MCF 10A (cell line): ENCODE measurements at places on chromosomes 1 and 21.

GRCh38 chr1:172476218-172476811, 32.4 kb upstream of the PIGC start:
- DNase-seq: peak; percentile 76

GRCh38 chr21:32309906-32310460, 11.3 kb downstream of the MRAP start:
- no peak for DNase-seq

GRCh38 chr1:232538224-232538942, 91.5 kb downstream of the SIPA1L2 start:
- peak; percentile 93 for DNase-seq

- peak; percentile 17 for DNase-seq
Measured at GRCh38 chr1:150420560-150421265, 56.8 kb downstream of the RPRD2 start.

DNA sequence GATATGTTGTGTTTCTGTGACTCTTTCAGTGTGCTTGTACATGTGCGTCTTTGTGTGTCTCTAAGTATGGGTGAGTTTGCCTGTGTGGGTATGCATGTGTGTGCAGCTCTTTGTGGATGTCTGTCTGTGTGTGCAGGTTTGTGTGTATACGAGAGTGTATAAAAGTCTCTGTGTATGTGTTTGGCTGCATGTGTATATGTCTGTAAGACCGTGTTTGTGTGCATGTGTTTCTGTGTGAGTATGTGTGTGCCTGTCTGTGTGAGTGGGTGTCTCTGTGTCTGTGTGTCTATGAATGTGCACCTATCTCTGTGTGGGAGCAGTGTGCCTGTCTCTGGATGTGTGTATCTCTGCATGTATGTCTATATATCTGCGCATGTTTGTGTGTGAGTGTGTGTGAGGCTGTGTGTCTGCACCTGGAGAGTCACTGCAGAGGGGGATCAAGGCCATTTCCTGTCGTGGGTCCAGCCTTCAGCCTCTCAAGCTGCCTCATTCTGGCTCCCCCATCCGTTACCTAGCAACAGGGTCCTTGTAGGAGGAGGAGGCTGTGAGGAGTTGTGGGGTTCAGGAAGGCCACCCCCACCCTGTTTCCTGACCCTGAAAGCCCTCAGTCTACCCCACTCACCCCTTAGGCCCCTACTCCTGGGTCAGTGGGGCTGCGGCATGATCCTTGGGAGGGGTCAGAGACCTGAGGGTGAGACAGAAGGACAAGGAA, 10.4 kb downstream of the FGR start:
- no peak for DNase-seq

DNA sequence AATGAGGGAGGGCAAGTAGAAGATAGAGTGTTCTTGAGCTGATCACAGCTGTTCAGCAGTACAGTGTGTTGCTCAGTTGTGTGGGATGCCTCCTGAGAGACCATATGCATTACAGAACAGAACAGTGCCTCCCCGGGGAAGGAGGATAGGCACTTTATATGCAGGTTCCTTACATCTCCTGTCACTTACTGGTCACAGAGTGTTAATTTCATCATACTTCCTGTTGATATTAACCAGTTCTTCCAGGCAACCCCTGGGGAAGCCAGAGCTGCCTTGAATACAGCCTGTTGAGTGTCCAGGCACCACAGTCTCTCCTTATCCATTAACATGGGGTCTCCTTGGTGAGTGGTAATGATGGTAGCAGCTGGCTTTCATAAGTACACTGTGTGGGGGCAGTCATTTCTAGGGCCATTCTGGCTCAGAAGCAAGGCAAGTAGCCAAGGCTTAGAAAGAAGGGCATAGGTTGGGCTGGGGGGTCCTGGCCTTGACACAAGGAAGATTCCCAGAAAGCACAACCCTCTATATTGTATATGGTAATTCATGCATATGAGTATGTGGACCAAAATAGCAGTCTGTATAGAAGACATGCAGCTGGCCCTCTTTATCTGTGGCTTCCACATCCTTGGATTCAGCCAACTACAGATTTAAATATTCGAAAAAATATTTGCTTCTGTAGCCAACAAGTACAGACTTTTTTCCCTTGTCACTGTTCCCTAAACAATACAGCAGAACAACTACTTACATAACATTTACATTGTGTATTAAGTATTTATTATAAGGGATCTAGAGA, 142.4 kb downstream of the ZP4 start:
- no peak for DNase-seq

DNA sequence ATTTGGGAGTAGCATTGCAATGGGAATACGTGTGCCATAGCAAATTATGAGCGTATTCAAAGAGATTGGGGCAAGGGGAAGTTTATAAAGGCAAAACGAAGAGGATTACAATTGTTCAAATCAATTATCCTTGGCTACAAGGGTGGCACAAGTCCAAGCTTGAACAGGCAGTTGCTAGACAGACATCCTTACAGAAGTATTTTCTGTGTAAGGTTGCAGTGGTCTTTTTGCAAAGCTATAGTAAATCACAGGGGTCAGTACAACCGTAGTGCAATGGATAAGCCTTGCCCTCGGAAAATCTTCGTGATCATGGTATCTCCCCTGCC, 37.4 kb upstream of the HAO2 start:
- DNase-seq: no peak

DNA sequence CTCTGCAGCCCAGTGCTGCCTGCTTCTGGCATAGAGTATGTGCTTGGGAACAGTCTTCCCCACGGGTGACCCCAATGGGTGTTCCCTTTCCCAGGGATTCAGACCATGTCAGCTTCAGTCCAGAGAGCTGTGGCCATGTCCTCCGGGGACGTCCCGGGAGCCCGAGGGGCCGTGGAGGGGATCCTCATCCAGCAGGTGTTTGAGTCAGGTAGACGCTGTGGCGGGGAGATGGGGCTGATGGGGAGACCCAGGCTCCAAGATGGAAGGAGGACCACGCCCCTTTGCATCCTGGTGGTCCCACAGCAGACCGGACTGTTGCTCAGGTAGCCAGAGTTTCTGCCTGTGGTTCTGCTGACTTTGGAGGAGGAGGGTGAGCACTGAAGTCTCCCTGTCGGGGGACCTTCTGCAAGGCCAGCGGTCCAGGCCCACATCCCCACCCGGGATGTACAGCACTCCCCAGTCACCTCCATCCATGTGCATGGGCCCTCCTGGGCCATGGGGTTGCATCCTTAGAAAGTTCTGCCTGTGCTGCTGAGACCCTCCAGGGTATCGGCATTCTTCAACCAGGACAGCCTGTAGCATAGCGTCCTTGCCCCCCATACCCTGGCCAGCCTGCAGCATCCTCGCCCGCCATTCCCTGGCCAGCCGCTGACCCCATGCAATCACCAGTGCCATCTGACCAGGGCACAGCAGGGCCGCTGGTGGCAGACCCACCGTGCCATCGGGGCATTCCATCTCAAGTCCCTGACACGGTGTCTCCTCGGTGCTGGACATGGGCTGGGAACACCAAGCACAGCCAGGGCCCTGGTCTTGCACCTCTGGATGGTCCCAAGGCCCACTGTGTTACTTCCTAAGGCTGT, 2.8 kb downstream of the AIRE start:
- DNase-seq: no peak

DNA sequence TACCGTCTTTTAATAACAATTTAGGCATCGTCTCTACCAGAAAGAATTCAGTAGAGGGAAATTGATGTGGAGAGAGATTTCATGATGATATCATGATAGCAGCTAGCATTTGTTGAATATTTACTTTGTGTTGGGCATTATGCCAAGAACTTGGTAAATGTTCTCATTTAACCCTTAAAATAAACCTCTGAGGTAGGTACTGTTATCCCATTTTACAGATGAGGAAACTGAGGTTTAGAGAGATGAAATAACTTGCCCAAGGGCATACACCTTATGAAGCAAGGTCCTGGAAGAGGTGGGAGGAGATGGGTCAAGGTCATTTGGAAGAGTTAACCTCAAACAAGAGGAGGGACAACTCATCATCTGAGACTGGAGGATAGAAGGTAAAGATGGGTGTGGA, 34.8 kb downstream of the TSNAX start:
- DNase-seq: no peak

DNA sequence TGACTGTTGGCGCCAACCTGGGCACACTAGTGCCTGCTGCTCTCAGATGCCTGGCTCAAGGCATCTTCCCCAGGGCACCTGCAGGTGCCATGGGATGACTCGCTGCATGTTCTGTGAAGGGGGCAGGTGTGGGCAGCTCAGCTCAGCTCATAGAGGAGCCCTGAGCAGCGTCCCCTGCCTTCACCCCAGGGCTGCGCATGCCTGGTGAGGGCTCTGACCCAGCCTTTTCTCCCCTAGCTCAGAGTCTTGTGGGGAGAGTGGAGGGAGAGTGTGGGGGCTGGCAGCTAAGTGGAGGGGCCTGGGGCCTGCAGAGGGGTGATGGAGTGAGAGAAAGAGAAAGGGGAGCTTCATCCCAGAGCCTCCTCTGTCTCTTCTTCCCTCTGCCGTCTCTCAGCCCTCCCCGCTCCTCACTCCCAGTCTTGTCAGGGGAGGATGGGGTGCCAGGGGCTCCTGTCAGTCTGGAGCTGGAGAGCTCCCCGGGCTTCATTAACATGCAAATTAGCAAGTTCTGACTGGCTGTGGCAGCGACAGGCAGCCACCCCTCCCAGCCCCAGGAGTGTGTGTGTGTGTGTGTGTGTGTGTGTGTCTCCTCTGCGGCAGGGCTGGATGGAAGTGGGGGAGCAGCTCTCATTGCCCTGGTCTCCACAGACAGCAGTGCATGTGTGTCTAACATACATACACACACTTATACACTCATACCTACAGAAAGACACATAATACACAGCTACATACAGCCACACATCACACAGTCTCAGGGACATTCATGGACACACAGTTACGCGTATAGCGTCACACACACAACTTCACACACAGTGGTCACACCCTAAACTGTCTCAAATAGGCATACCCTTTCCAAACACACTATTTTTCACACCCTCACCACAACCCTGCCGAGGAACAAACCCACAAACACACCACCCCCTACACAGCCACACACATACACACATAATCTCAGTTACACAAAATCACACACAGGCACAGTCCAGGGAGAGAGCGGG, 34.0 kb downstream of the FOXO6 start:
- DNase-seq: no peak

GRCh38 chr1:205451202-205451601, 4.6 kb downstream of the BLACAT1 start:
- no peak for DNase-seq

GRCh38 chr1:235648407-235648907, 1.1 kb downstream of the GNG4 start:
- DNase-seq: no peak

DNA sequence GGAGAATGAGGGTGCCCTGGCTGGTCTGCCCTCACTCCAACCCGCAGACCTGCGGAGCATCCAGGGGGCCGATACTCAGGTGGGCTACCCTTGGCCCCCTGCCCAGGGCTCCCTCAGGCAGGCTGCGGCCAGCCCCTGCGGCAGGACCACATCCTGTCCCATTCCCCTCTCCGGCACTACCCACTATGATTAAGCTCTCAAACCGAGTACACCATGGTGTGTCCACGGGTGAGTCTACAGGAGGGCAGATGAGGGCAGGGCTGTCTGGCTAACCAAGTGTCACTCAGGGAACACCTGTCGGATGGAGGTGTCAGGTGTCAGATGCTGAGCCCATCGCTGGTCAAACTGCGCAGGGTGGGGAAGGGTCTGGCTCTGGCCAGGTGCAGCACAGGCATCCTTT, 47.2 kb downstream of the SLC66A1 start:
- DNase-seq: no peak

GRCh38 chr1:179973198-179974110, 18.8 kb downstream of the CEP350 start:
- no peak for DNase-seq

GRCh38 chr1:21885236-21886037, 51.7 kb downstream of the HSPG2 start:
- no peak for DNase-seq

GRCh38 chr1:27455139-27455811, 34.7 kb downstream of the WASF2 start:
- no peak for DNase-seq

GRCh38 chr1:194723067-194723466, 1536.7 kb upstream of the B3GALT2 start:
- peak; percentile 44 for DNase-seq

- DNase-seq: no peak
Measured at GRCh38 chr21:44896561-44897286, 23.2 kb upstream of the PTTG1IP start.

DNA sequence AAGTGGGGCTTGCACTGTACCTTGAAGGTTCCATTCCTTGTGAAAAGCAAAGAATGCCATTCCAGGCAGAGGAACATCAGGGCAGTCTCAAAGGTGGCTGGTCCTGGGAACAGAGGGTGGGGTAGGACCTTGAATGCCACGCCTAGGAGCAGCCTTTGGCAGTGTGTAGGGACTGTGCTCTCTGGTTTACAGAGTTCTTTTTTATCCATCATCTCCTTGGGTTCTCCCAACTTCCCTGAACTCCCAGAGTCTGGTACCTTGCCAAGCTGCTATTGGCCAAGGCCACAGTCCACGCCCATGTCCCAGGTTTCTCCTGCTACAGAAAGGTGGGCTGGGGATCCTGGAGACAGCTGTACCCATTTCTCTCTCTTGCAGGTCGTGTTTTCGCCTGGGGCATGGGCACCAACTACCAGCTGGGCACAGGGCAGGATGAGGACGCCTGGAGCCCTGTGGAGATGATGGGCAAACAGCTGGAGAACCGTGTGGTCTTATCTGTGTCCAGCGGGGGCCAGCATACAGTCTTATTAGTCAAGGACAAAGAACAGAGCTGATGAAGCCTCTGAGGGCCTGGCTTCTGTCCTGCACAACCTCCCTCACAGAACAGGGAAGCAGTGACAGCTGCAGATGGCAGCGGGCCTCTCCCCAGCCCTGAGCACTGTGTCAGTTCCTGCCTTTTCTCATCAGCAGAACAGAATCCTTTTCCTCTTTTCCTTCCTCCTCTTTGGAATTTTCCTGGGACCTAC, 15.3 kb upstream of the TRNAU1AP start:
- DNase-seq: no peak

DNA sequence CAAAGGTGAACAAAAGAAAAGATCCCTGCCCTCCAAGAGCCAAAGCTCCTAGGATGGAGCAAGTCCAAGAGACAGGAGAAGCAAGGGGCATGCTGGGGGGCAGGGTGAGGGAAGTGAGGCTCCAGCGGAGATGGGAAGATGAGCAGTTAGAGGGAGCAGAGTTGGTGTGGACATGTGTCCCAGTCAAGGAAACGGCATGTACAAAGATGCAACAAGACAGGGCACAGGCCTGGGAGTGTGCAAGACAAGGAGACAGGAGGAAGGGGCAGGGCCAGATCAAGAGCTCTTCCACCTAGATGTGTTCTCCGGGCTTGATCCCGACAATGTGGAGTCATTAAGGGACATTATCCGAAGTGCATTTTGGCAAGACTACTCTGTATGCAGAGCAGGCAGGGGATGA, 82.1 kb downstream of the CAPZB start:
- no peak for DNase-seq

- no peak for DNase-seq
Measured at GRCh38 chr1:107228704-107229371, 88.0 kb downstream of the NTNG1 start.

DNA sequence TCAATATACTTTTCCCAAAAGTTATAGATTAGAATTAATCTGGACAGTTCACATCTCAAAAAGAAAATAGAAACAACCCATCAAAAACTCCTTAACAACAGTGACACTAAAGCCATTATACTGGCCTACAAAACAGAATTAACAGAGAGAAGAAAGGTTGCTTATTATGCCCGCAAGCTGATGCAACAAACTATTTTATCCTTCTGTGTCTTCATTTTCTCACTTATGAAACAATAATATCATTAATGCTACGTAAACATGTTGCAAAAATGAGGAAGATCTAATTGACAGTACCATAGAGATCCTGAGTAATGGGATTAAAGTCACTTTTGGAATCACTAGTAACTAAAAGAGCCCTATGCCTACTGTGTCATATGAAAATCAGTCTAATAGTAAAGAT, 32.6 kb downstream of the LPGAT1 start:
- no peak for DNase-seq
